ENCODE measurements at places on chromosomes 12 and 14.

DNA sequence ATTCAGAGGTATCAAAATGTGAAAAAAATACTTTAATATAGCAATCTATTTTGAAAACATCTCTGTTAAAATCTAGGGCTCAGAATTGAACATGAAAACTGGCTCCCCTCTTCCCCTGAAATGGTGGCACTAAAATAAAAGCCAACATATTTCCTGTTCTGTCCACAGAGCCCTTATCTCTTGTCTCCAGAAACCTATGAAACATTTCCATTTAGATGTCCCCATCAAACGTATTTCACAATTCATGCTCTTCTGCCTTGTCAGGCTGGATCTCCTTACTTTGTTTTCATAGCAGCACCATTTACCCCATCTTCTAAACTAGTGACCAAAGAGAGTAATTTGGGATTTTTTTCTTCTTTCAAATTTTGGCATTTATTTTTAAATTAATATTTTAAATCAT lies 42.4 kb downstream of the PDE3A start:
- DNase-seq = no peak

DNA sequence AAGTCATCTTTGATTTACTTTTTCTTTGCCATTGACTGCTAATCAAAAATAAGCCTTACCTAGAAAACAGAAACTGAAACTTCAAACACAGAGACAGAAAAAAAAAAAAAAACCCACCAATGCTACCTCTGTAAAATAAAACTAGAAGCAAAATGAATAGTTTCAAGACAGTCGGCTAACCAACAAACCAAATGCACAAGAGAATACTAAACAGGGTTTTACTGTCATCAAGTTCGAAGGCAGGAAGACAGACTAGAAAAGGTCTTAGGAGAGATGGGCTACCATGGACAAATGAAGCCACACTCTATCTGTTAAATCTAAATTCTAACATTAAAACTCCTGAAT lies 59.5 kb downstream of the SEL1L start:
- DNase-seq = no peak

DNA sequence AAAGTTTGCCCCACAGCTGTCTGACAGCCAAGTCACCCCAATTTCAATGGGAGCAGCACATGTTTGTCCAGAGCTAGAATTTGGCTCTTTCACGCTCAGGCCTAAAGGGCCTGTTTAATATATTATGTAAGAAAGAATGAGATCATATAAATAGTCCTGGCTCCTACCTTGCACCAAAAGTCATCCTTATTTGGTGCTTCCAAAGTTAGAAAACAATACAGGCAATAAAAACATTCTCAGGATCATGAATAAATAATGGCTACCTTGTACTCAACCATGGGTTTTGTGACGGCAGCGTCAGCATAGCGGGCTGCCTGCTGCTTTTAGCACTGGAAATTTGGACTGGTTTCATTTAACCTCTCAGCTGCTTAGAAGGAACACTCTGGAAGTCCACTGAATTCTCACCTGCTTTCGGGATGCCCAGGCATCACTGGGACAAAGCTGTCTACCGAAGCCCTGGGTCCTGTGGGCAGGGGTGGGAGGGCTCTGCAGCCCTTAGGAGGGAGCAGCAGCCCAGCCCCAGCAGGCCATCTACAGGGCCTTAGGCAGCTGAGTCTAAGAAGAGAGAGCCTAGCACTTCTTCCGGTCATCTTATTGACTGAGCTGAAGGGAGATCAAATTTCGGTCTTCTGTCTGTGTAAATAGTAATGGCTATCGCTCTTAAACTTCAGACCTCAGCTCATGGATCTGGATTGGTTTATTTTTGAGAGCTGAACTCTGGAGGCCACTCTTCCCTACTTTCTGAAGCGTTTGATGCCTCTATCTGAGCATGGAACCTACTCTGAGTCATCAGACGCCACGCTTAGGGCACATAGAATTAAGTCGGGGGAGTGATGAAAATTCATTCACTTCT lies 106.5 kb downstream of the SAMD4A start:
- DNase-seq = no peak

- no peak for DNase-seq
Measured at GRCh38 chr14:36947362-36947761, 225.0 kb downstream of the SLC25A21 start.

DNA sequence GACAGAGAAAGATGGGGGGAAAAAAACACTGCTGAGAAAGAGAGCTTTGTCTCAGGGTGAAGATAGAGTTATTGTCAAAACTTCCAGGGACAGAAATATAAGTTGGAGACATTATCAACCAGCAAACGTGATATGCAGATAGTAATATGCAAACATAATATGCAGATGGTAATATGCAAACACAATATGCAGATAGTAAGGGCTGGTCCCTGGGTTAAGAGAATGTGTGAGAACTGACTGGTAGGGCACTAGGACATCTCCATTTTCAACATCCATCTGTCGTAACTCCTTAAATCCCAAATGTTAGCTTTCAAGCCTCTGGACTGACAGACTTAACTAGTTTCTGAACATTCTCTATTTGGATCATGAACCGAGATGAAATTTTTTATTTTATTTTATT lies 32.2 kb downstream of the SNRPF start:
- no peak for DNase-seq

- no peak for DNase-seq
Measured at GRCh38 chr12:66297923-66298322, 4.4 kb upstream of the HELB start.

DNA sequence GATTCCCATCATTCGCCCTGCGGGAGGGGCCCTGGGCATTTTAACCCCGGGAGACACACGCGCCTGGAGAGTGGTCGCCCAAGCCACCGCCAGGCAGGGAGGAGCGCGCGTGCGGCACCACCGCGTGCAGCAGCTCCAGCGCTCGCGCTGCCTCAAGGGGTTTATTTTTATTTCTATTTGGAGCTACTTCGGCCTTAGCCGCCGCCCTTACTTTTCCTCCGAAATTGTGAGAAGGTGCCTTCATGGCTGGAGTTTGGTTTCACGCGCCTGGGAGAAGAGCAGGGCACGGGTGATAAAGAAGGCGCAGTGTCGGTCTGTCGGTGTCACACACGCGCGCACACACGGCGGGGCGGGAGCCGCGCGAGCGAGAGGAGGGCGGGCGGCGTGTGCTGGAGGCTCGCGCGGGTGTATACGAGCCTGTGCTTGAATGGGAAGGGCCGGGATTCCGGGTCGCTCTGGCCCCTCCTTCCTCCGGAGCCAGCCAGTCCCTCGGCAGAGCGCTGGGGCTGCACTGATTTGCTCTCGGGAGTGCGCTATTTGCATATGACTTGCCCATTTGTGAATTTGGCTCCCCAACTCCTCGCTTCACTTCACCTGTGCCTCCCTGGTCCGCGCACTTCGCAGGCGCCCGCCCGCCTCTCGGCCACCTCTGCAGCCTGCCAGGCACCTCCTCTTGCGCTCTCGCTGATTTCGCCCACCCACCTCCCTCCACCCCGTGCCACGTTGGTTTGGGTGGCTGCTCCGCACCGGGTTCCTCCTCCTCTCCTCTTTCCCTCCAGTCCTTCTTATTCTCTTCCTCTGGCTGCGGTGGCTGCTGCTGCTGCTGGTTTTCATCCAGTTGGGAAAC lies 932.3 kb downstream of the DIO2 start:
- no peak for DNase-seq

Data from suppressor macrophage (primary cell).